Mammary epithelial cell (primary cell): ENCODE measurements at places on chromosomes 2 and 18.
A peak's percentile ranks its signal among the peaks of the same experiment; 100 is the strongest.

DNA sequence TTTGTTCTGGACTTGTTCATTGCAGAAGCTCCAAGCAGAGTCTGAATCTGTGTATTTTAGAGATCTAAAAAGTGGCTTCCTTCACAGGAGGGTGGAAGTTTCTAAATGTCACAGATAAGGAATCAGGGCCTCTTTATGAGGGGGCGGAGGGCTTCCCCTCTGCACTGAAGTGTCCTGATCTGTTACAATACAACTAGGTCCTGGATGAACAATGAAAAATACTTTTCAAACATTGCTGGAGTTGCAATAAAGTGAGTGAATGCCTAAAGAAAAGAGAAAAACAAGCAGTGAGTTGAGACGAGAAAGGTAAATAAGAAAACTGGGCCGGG lies 179.3 kb upstream of the HDAC4 start:
- no peak for DNase-seq

GRCh38 chr2:98773907-98774306 lies 43.0 kb upstream of the MGAT4A start:
- no peak for DNase-seq

DNA sequence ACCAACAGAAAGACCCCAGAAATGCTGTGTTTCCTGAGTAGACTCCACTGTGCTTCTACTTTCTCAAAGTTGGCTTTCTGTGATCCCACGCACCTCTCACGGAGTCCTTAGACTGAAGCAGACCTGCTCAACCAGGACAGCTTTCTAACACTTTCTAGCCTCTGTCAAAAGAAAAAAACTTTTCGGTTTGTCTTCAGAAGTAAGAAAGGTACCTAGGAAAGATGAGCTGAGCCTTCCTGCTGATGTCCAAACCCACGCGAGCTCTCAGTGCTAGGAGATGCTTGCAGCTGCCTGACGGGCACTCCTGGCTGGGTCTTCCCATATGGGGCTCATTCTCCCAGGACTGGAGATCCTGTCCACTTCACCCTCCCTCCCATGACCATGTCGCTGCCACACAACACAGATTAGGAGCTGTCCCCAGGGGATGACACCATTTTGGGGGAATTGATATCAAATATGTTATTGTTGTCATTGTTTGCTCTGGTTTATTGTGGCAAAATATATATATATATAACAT lies 49.2 kb upstream of the DAPL1 start:
- no peak for DNase-seq

DNA sequence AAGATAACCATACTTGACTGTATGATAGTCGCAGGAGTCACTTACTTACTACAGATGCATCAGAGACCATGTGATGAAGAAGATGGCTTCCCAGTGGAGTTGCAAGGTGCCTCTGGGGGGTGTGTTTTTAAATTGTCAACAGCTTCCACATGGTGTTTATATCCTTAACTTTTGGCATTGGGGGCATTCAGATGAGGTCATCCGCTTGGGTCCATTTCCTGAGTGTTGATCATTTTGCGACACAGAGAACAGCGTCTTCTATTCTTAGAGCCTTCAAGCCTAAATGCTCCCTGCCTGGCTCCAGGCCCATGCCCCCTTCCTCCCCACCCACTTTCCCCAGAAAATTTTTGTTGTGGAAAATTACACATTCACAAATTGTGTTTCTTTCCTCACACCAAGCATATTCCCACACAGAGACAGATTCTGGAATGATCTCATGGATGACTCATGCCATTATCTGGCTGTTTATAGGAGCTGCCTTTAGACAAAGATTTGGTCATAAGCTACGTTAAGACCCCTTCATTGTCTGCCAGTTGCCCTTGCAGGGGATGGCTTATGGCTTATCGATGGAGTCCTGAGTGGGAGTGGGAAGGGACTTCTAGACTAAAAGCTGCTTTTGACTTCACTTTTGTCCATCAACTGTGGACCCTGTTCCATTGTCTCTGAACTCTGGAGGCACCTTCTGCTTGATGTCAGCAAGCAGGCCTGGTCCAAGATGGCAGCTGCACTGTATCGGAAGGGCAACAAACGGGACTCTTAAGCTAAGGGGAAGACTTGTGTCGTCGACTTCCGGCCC lies 91.8 kb downstream of the CABLES1 start:
- peak; percentile 20 for DNase-seq

GRCh38 chr2:17599617-17600016 lies 59.1 kb downstream of the VSNL1 start:
- DNase-seq: peak; percentile 71

- peak; percentile 55 for DNase-seq
Measured at GRCh38 chr2:25378731-25379490, 37.2 kb upstream of the DNMT3A start.

- no peak for DNase-seq
Measured at GRCh38 chr2:128323555-128323931, 4.9 kb upstream of the HS6ST1 start.

- DNase-seq: peak; percentile 5
Measured at GRCh38 chr18:76672627-76673026, 149.7 kb upstream of the ZNF236 start.

GRCh38 chr2:193793914-193794313 lies 1599.2 kb upstream of the TMEFF2 start:
- peak; percentile 53 for DNase-seq

DNA sequence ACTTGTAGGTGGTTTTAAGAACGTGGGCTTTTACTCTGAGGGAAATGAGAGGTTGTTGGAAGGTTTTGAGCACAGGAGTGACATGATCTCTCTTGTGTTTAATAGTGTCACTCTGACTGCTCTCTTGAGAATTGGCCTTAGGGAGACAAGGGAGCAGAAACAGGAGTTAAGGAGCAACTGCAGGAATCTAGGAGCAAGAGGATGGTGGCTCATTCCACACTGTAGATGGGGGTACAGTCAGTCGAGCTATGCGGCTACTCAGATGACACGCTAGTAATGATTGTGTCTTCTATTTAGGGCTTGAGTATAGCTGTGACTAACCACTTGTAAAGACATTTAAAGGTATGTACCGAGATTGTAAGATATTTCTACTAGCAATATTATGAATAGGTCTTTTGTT lies 87.4 kb downstream of the RPRM start:
- peak; percentile 67 for DNase-seq

GRCh38 chr18:54323970-54324369 lies 33.7 kb downstream of the STARD6 start:
- no peak for DNase-seq

DNA sequence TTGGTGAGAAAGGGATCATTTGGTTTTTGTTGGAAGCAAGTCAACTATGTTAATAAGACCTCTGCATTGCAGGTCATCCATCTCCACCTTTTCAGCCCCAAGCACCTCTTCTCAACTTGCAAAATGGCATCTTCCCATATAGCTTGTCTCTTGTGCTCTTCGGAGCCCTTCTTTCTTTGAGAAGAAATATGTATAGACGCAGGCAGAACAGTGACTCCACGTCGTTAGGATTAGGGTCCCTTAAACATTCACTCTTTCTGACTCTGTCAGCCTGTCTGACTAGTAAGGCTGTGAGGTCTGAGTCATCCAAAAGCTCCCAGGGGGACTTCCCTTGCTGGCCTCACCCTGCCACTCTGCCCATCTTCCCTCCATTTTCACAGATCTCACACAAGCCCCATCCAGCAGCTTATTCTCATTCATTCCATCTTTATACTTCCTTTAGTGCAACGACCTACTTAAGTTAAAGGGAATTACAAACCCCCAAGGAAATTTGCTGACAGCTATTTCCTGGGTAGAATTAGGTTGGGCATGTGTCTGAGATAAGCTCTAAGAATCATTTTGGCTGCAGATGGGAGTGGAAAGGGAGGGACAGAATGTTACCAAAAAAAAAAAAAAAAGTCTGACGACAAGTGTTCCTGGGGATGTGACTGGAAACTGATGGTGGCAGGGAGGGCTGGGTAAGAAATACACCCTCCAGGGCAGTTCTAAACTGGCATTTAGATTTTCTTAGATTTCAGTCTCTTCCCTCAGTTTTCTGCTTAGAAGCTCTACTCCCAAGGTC lies 37.7 kb upstream of the MEX3C start:
- peak; percentile 67 for DNase-seq

DNA sequence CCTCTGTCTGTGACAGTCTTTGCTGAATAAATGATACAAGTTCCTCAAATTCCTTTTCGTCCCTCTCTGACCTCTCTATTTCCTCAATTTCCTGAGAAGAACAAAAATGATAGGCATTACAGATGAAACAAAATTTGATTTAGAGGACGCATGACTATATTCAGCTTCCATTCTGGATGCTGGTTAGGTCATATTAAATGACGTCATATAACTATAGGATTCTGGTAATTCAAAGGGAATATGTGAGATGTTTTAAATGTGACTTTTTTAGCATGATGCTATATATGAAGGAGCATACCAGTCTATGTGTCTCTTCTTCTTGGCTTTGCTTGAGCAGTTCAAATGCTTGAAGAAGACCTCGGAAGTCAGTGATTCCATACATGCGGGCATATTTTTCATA lies 102.3 kb downstream of the TTN start:
- no peak for DNase-seq

GRCh38 chr2:37827455-37827854 lies 97.6 kb upstream of the RMDN2 start:
- DNase-seq: no peak

DNA sequence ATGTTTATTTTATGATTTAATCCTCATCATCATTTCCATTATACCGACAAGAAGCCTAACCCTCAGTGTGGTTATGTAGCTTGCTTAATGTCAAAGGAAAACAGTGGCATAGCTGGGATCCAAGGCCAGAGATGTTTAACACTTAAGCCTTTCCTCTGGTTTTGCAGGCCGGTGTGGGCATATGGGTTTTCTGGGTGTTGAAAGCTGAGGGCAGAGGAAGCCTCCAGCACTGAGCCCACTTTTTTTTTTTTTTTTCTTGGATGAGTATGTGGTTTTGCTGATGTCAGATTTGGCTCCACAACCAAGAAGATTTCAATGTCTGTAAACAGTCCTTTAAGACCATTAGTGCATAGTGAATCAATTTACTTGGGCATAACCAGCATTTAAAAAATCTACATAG lies 41.3 kb downstream of the LHCGR start:
- DNase-seq: no peak

- no peak for DNase-seq
Measured at GRCh38 chr2:41723526-41723925, 324.3 kb upstream of the PKDCC start.

GRCh38 chr2:28674713-28675068 lies 76.9 kb upstream of the PPP1CB start:
- no peak for DNase-seq

DNA sequence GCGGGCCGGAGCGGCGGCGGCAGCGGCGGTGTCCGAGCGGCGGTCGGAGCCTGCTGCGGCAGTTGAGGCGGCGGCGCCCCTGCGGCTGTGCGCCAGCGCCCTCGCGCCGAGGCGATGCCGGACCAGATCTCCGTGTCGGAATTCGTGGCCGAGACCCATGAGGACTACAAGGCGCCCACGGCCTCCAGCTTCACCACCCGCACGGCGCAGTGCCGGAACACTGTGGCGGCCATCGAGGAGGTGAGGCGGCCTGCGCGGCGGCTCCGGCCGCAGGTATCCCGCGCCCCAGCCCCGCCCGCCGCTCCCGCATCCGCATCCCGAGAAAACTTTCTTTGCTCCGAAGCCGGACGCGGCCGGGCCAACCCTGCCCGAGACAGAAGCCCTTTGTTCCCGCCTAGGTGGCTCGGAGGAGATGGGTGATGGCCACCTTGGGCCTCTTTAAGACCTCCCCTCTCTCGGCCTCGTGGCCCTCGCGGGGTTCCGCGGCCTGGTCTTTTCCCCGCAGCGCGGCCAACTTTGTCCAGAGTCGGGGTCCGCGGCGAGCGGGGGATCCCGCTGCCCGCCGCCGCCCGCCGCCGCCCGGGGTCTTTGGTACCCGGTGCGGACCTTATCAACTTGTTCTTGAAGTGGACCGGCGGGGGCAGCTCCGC lies 504 bp downstream of the ASAP2 start:
- DNase-seq: no peak
